ENCODE measurements at places on chromosomes 11 and 22. TPM values are rescaled to one million over a fixed set of nuclear protein-coding genes. Genes with fewer than 3 reads are reported as not detected.

The MRPL11 gene
- 51.8 TPM for total RNA-seq

The MYEOV gene
- not detected for total RNA-seq

The MFNG gene
- 7.4 TPM for total RNA-seq

The SLC37A2 gene
- 1.2 TPM for total RNA-seq

The DNAJB7 gene
- total RNA-seq: not detected

The OR8G1 gene
- not detected for total RNA-seq

The CLDN5 gene
- total RNA-seq: 60.8 TPM

The SLC22A6 gene
- not detected for total RNA-seq

The OR51I1 gene
- total RNA-seq: not detected

All from heart right ventricle (tissue), 16 donors.